ENCODE measurements at places on chromosomes 16 and 17.

GRCh38 chr16:61763013-61763412, 273.2 kb downstream of the CDH8 start:
- DNase-seq: no peak

- no peak for DNase-seq
Measured at GRCh38 chr17:77846531-77847085, 111.9 kb upstream of the TNRC6C start.

DNA sequence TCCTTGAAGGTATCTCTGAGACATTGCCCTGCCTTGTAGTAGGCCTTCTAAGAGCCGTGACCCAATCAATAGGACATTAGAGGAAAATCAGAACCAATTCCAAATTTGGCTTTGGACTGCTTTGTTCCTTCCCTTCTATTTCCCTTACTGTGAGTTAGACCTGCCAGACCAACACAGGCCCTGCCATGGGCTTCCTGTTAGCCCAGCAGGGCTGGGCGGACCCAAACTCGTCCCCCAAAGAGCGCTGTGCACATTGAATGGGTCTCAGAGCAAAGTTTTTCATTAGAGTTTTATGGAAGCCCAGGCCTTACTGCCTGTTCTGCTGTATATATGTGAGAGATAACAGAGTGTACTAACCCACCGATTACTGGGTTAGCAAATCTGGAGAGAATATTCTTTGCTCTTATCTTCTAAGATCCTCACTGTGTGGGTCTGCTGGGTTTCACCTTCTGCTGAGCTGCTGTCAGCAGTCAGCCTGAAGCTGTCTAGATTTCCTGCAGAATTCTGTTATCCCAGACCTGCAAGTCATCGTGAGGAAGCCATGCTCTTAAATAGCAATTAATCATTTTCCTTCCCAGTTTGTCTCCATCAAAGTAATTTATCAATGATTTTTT, 5.7 kb downstream of the ARHGAP44 start:
- no peak for DNase-seq

DNA sequence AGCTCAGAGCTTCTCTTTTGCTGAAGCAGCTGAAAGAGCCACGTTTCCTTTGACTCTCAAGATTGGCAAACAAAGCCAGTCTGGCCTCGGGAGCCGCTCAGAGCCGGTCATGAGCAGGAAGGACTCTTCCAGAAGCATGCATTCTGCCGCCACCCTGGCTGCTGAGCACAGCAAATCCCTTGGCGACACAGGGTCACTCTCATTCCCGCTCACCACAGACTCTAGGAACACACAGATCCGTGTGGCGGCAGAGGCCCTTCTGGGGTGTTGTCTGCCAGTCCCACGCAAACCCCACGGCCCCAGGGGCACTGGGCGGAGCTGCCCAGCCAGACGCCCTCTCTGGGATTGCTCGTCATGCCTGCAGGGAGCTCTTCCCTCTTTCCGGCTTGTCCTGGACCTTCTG, 157.0 kb downstream of the C16orf95 start:
- DNase-seq: no peak

DNA sequence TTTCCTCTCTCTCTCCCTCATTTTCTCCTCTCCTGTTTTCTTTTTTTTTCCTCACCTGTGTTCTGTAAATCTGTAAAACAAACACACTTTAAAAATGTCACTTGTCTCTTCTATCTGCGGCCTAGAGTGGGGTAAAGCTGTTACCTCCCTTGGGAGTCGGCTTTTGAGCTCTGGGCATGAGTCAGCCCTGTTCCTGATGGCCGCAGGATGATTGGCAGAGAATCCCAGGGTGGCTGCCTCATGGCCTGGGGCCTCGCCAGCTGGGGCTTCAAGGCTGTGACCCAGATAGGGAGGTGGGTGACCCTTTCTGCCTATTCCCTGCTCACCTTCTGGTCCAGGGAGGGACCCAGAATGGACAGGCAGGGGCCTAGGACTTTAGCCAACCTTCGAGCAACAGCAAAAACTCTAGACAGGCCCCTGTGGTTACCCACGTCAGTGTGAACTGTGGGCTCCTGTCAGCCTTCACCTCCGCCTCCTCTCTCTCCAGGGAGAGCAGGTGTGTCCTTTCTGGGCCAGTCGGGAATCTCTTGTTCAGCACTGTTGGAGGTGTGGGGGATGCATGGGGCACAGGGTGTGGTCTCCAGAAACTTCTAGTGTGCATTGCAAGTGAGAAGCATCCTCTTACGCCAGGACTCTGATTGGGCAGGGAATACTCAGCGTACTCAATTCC, 87.4 kb downstream of the RAP1GAP2 start:
- no peak for DNase-seq

DNA sequence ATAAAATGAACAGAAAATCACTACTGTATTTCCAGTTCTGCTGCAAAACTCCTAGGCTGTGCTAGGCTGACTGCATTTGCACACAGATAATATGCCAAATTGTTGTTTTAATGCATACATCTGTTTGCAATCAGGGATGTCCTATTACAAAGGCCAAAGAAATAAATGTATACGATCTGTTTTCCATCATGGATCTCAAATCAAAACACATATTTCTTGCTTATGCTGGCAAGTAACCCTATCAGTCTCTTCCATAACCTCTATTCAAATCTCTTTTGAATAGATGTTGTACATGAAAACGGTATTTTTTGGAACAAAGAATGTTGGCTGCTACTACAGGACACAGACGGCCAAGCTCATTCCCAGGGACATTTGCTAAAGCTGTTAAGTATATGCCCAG, 56.6 kb downstream of the DUSP14 start:
- DNase-seq: no peak

- DNase-seq: no peak
Measured at GRCh38 chr16:68378436-68379415, 67.9 kb downstream of the PRMT7 start.

DNA sequence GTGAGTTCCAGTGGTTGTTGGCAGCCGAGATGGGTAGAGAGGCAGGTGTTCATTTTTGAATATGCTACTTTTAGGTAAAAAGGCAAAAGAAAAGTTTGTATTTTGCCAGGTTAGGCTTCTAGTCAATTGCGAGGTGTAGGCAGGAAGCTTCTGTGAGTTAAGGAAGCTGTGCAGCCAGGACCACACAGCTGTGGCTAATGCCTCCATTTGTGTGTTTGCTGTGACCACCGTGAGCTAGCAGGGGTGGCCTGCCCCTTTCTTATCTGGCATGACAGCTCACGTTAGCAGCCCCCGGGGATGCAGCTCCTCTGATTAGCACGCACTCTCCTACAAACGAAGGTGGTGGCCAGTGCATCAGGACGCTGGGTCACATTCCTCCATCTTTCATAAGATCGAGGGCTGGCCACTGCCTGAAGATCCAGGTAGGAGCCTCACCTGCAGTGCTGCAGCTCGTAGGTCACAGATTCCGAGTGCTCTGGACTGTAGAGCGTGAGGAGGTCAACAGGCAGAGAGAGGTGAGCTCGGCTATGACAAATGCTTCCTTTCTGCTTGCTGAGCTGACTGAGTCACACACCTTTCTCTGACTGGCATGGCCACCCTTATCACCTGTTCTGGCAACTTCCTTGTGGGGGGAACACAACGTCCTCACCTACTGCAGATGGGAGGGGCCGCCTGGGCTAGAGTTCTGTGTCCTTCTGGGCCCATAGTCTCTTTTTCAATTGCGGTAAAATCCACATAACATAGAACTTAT, 244.4 kb downstream of the HS3ST3B1 start:
- no peak for DNase-seq

- no peak for DNase-seq
Measured at GRCh38 chr16:80875616-80876015, 71.2 kb upstream of the CDYL2 start.

Measured in natural killer cell treated with Interleukin-12 subunit alpha and Interleukin-12 subunit beta and Interleukin-15 and Interleukin-18, amount 100 ng/mL, for 72 hours (primary cell).